Subcutaneous preadipocyte (primary cell): ENCODE measurements at places on chromosomes 16 and 17. TPM values are rescaled to one million over a fixed set of nuclear protein-coding genes. Genes with fewer than 3 reads are reported as not detected.

The UNC119 gene
- total RNA-seq: 15.4 and 17.8 TPM in 2 replicates

The FHOD1 gene
- 31.6 and 50.6 TPM in 2 replicates for total RNA-seq

The NACA2 gene
- not detected in 2 replicates for total RNA-seq

The PRSS33 gene
- total RNA-seq: not detected in 2 replicates

The CAPNS2 gene
- not detected in 2 replicates for total RNA-seq

The TMEM100 gene
- 7.8 and 9.9 TPM in 2 replicates for total RNA-seq

The TRIM72 gene
- total RNA-seq: under 0.01 TPM in 1 of 2 replicates, not detected in the other

The CD79B gene
- total RNA-seq: 0.39 TPM in 1 of 2 replicates, not detected in the other

The SDK2 gene
- total RNA-seq: under 0.01 and 0.37 TPM in 2 replicates

The SPATA32 gene
- not detected in 2 replicates for total RNA-seq

The SLFN5 gene
- total RNA-seq: 47.4 and 55.3 TPM in 2 replicates

The CD68 gene
- 39.7 and 53.0 TPM in 2 replicates for total RNA-seq

The EPN3 gene
- total RNA-seq: under 0.01 TPM in 1 of 2 replicates, not detected in the other

The NEUROD2 gene
- total RNA-seq: not detected in 2 replicates

The HCRT gene
- not detected in 2 replicates for total RNA-seq

The MYH13 gene
- total RNA-seq: not detected in 2 replicates

The TLK2 gene
- 27.2 and 37.5 TPM in 2 replicates for total RNA-seq

The UBB gene
- 1,197 and 1,644 TPM in 2 replicates for total RNA-seq

The ADAMTS18 gene
- total RNA-seq: not detected in 2 replicates

The TANC2 gene
- 26.5 and 34.8 TPM in 2 replicates for total RNA-seq

The HYDIN gene
- under 0.01 and 1.8 TPM in 2 replicates for total RNA-seq

The SCARF1 gene
- total RNA-seq: 0.20 TPM in 1 of 2 replicates, not detected in the other

The C17orf100 gene
- total RNA-seq: 0.37 and 0.39 TPM in 2 replicates

The ADAM11 gene
- 0.59 and 0.73 TPM in 2 replicates for total RNA-seq

The TAC4 gene
- not detected in 2 replicates for total RNA-seq

The CIITA gene
- 0.78 and 1.5 TPM in 2 replicates for total RNA-seq

The FNDC8 gene
- not detected in 2 replicates for total RNA-seq

The USP43 gene
- under 0.01 and 0.39 TPM in 2 replicates for total RNA-seq

The HBQ1 gene
- total RNA-seq: not detected in 2 replicates

The DECR2 gene
- total RNA-seq: 14.9 and 23.9 TPM in 2 replicates

The DNAH17 gene
- total RNA-seq: under 0.01 TPM in 1 of 2 replicates, not detected in the other
